ENCODE measurements at places on chromosomes 2 and 18.
A peak's percentile ranks its signal among the peaks of the same experiment; 100 is the strongest.

DNA sequence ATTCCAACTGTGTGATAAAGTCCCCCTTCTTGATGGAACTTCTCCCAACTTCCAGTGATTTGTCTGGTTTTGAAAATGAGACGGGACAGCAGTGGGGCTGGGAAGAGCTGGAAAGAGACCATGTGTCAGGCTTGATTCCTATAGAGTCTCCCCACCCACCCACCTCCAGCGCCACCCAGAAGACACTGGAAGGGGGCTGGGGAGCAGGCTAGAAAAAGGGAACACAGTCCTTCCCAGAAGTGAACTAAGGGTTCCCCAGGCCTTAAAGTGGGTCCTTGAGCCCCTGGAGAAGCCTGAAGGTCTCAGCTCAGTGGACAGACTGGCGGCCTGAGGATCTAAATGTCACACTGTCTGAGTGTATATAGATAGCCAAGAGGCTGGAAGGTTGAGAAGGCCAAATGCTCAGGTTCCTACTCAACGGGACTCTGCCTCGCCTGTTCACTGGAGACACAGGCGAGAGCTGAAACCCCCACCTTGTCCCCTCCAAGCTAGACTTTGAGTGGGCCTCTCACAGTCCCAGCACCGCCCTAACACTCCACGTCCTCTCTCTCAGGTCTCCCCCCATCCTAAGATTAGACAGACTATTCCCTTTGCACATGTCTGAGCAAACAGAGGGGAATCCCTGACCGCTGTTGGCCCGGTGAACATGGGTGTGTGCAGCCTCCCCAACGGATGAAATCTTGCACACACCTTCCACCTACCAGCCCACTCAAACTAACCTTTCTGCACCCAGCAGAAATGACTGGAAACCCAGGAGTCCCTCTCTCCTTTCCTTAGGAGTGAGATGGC lies 1.6 kb downstream of the PKDCC start:
- no peak for DNase-seq

DNA sequence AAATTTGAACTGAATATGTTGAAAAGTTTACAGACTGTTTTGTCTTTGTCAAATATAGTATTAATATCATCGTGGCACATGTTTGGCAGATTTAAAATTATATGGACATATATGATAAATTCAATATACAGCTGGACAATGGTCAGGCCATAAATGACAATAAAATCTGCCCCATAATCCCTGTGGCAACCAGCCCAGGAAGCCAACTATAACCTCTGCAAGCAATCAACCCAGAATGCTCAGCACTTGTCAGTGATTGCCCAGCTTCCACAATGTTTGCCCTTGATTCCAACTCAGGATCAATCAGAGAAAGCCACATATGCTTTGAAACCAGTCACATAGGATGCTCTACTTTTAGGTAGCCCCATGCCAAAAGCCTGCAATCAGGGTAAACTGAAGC lies 671.9 kb downstream of the SUCLG1 start:
- DNase-seq: no peak

GRCh38 chr18:45783097-45784075 lies 42.1 kb upstream of the SIGLEC15 start:
- DNase-seq: peak; percentile 50

GRCh38 chr2:46989491-46990230 lies 74.1 kb upstream of the MCFD2 start:
- no peak for DNase-seq

DNA sequence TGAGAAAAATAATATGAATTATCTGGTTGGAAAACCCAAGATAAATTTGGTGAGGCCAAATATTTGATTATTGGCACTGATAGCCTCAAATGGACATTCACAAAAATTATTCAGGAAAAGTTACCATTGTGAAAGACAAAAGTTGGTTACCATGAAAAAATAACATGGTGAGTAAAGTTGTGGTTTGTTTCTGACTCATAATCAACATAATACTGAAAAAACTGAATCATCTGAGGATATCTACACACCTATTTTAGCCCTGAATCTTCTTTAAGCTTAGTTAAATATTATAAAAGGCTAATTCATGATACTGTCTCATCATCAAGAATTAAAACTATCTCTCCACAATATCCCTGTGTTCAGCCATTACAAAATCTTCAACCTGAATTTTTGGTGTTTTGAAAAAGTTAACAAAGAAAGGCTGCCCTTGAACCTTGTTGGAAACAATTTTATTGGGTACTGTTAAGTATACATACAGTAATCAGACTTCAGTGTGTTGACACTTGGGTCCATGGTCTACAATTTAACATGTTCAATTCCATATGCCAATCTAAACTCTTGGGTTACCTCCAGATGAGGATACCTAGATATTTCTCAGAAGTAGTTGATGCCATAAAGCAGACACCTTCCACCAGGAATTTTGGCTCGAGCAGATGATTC lies 607.5 kb upstream of the SLC39A10 start:
- DNase-seq: no peak

DNA sequence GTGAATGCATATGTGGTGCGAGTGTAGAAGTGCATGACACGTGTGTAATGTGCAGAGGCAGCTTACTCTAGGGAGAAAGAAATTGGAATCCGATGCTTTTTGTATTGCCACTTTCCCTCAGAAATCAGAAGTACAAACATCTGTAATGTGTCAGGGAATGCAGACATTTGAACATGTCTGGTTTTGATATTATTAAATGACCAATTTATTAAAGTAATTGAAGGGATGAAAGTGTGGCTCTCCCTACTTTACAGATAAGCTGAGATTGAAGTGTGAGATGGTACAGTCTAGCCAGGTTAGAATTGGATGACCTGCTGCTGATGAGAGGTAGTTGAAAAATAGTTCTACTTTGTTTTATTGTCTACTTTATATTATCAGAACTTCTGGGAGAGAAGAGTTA lies 74.5 kb upstream of the NT5C1B start:
- no peak for DNase-seq

Data from neural progenitor cell (in vitro differentiated cells).